ENCODE measurements at places on chromosomes 6 and 20. TPM values are rescaled to one million over a fixed set of nuclear protein-coding genes. Genes with fewer than 3 reads are reported as not detected.
A peak's percentile ranks its signal among the peaks of the same experiment; 100 is the strongest.

DNA sequence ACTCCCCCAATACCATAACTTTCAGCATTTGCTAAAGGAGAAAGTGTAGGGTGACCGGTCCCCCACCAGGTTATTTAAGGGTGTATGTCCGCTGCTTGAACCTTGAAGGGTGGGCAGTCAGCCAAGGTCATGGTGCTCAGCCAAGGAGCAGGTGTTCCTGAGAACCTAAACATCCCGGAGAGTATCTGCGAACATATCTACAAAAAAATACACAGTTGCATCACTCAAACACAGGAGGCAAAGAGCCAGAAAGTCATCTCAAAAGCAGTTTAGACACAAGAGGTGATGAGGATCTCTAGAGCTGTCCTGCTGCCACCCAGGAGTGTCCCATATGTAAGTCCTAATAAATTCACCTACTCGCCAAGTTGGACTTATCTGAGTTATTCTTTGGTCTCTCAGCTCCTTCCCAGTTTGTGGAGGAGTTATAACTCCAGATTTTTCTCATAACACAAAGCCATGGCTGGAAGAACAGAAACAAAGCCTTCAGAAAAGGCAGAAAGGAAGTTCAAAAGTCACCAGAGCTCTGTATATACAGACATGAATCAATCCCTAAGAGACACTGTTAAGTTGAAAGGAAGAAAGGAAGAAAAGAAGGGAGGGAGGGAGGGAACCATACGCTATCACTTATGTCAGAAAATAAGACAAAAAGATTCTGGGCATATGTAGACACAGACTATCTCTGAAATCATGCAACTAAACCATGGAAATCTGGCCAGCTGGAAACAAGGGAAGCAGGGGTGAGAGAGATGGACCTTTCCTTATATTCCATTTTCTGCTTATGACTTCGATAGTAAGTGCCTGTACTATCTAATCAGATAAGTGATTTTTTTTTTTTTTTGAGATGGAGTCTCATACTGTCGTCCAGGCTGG is 11.3 kb downstream of the MBOAT1 start:
- DNase-seq = no peak

DNA sequence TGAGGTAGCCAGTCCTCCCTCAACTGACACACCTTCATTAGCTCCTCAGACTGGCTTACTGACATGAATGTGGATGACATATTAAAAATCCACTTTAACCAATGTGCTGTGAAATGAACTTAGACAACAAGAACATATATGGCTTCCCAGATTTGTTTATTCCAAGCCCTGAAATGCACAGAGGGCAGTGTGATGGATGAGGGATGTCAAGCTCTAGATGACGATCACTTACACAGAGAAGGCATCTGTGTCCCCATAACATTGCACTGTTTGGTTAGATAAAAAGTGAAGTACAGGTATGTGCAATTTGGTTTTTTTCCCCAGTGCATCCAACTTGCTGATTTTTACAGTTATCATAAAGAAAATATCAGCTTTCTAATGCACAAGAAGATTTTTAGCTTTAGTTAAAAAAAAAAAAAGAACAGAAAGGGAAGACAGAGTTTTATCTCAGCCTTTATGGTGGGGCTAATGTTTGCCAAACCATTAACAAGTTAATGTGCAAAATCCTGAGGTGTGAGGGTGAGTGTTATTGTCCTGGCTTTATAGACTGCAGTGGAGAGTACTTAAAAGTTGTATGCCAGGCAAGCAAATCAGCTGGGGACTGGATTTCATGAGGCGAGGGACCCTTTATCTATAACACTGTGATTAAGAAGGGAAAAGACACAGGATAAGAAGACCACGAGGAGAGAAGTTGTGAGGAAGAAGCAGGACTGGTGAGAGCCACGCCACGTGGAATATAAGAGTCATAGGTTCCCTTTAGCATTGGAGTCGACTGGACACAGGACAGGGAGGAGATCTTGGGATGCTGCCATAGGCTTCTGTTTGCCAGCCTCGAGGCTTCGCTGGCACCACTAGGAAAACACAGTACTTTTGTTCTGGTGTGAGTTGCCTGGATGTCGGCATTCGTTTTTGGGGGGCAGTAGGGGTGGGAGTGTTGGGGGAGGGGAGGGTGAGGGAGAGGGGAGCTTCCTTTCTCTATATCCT is 90.0 kb upstream of the BACH2 start:
- no peak for DNase-seq

DNA sequence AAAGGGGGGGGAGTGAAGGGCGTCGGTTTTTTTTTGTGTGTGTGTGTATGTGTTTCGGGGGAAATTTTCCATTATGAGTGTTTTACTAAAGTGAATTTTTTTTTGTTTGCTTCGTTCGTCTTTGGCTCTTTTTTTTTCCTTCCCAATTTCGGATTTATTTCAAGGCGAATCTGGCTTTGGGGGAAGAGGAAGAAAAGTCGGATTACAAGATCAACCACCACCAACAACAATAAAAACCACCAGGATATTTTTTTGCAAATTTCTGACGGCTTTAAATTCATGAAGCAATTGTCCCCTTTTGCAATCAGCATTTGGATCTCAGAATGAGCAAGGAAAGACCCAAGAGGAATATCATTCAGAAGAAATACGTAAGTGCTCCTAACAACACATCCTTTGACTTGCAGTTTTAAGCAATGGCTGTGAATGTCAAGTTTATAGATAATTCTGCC is 372 bp downstream of the JARID2 start:
- DNase-seq = no peak

- no peak for DNase-seq
These were observed 66.6 kb downstream of the AKAP12 start for GRCh38 chr6:151306269-151306783.

GRCh38 chr6:133774356-133774755 is 114.6 kb upstream of the TCF21 start:
- DNase-seq = no peak

DNA sequence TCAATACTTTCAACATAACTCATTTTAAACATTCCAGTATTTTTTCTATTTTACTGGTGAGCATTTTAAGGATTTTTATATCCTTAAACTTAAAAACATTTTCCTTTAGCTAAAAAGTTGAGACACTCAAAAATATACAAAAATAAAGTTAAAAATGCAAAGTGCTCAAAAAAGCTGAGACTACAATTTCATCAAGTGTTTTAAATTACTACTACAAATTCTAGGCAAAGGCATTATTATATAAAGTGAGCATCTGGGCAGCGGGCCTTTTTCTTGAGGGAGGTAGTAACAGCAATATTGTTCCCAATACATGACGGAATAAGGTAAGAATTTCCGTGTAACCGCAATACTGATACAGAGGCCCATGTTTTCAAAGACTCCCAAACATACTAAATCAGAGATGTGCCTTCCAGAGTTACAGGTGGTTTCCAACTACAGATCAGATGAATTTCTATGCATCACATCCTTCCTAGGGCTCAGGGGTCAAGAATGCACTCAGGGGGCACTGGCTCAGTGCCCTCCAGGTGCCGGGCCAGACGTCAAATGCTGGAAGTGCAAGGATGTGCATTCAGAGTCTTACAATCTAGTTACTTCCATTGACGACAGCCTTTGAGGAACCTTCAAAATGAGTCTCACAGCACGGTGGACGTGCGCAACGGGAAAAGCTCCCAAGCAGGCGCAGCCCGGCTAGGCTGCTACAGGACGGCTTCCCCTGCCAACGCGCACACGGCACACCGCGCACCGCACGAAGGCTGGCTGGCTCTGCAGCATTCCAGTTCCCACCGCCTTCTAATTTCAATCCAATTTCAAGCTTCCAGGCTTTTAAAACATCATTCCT is 1.7 kb downstream of the PHF10 start:
- DNase-seq = peak; percentile 24

DNA sequence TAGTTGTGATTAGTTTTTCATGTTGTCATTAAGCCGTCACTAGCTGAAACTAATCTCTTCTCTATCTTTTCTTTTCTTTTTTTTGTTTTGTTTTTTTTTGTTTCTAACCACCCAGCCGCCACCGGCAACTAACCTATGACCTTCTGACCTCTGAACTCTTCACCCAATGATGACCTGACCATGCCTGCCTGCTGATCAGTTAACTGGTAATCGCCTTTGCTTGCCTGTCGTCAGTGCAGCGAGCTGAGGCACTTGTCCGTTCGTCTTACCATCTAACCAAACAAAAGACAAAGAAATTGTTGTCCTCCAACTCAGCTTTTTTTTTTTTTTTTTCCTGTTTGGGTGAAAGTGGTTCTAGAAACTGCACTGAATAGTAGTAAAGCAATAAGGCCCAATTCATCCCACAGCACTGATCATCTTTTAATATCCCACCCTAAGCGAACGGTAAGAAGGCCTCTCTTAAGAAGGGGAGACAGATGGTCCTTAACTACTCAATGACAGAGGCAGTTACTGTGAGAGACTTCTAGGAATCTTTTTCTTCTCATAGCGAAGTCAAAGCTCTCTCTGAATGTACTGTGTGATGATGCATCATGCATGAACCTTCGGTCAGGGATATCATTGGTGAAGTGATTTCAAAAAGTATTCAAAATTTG is 156.2 kb downstream of the QKI start:
- no peak for DNase-seq

DNA sequence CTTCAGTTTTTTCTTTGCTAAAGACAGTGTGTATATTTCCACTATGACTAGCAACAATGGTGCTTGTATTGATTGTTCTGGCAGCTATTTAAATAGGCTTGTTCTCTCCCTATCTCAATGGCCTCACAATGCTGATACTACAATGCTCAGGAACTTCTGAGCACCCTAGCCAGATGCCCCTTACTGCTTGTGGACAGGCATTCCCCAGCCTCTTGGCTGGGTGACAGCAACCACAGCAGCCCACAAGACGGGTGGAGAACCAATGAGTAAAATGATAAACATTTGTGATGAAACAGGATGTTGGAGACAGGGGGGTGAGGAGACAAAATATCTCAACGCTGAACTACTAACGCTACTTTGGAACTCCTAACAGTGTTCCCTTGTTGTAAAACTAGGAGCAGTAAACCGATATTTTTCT is 42.3 kb downstream of the HIVEP2 start:
- DNase-seq = no peak

GRCh38 chr20:15200147-15200565 is 862.7 kb upstream of the FLRT3 start:
- DNase-seq = no peak

- DNase-seq = no peak
These were observed 11.8 kb downstream of the HLA-B start for GRCh38 chr6:31345026-31345730.

DNA sequence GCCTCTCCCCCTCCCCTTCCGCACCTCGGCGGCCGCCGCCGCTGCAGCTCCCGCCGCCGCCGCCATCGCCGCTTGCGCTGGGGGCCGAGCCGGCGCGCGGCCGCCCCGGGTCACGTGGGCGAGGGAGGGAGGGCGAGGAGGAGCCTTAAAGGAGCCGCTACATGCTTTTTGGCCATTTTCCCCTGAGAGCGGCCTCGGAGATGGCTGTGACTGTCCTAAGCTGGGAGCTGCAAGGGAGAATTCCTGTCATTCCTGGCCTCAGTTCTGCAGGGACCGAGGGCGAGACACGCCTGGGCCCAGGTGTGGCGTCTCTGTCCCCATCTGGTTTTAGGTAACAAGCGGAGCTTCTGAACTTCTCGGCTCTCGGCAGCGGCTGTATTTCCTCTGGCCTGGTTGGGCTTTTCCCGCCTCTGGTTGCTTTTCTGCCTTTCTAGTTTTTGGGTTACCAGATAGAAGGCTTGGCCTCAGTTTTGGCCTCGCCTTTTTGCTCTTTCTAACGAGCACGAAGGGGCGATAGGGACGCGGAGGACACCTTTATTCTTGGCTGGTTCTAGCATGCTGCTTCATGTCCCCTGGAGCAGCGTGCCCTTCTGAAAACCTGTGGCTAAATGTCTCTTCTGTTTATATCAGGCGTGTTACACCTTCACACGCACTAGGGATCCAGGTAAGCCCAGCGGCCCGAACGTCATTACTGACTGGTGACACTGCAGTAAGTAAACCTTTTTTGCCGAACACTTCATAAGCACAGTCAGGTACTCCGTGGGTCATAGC is at the start of gene EHMT2:
Gene EHMT2 (minus strand): TSS at position 87 of the 771 bp plus-strand sequence. CDS start 21 bp downstream, at position 66.
- peak; percentile 88 for DNase-seq

GRCh38 chr6:130189531-130190397 is 33.0 kb downstream of the SAMD3 start:
- DNase-seq = no peak

DNA sequence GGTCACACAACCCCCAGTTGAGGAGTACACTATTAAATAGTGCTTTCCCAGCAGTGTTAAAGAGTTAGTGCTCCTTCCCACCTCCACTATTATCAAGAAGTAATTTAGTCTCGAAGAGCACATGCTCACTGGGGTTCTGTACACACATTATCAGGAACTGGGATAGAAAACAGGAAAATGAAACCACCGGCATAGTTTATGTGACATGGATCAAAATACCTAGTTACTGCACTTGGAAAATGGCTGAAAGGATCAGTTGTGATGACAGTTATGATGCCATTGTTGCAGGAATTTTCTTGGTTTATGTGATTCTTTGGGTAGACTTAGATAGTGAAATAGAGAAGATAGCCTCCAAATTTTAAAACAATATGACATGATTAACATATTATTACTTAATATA is 152.9 kb downstream of the AKAP7 start:
- no peak for DNase-seq

GRCh38 chr20:45187693-45188092 is 13.0 kb downstream of the PI3 start:
- no peak for DNase-seq

- no peak for DNase-seq
These were observed 56.0 kb upstream of the TAB2 start for GRCh38 chr6:149261364-149262040.

DNA sequence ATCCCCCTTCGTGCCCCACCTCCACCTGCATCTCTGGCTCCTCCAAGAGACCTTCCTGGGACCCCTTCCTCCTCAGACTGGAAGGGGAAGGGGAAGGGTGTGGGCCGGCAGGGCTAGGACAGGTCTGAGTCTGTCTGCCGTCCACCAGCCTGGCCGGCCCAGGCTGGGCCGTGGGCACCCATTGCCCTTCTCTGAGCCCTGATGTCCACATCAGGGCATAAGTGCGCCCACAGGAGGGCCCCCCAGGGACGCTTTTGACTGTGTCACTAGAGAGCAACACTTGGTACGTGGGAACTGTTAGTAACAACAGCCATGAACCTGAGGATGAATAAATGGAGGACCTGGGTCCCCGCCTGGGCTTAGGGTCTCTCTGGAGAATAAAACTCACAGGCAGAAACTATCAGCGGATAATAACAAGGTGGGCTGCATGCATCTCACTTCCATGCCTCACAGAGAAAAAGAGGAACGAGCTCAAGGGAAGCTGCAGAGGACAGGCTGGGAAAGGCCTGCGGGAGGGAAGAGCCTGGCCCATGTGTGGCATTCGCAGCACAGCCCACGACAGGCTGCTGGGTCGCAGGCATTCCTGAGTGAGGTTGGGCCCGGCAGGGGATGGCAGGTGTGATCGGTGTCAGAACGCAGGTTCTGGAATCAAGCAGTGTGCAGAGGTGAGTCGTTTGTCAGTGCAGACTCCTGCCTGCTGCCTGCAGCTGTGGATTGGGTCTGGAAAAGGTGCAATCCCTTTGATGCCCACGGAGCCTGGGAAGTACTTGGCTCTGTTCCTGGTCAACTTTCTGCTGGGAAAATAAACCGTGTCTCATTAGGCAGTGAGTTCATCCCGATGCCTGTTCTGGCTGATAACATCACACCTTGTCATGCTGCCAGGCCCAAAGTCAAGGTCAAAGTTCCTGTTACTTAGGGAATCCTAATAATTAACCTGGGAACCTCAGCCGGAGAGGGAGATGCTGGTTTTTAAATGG is 60.9 kb downstream of the BCAS4 start:
- no peak for DNase-seq

GRCh38 chr6:3355358-3356055 is 96.8 kb downstream of the PSMG4 start:
- no peak for DNase-seq

The TCP11 gene
- total RNA-seq = 0.41 TPM

The ADGRF4 gene
- not detected for total RNA-seq

The EDN1 gene
- 4.9 TPM for total RNA-seq

The CRYBG1 gene
- under 0.01 TPM for total RNA-seq

The DNMT3B gene
- 6.5 TPM for total RNA-seq

The C6orf58 gene
- total RNA-seq = 1.6 TPM
